ENCODE measurements at places on chromosomes 5 and 9. TPM values are rescaled to one million over a fixed set of nuclear protein-coding genes. Genes with fewer than 3 reads are reported as not detected.

MUSK gene
- polyA plus RNA-seq = not detected

- no peaks in the 10 kb centered on the region for H3K27me3 ChIP-seq
- H3K36me3 ChIP-seq = no peaks in the 10 kb centered on the region
- no peak overlapping the region for H3K27ac ChIP-seq
- peaks cover 35% of the 10 kb centered on the region for H3K4me1 ChIP-seq
Measured at GRCh38 chr5:54656261-54656728, 138.7 kb downstream of the SNX18 start.

DNA sequence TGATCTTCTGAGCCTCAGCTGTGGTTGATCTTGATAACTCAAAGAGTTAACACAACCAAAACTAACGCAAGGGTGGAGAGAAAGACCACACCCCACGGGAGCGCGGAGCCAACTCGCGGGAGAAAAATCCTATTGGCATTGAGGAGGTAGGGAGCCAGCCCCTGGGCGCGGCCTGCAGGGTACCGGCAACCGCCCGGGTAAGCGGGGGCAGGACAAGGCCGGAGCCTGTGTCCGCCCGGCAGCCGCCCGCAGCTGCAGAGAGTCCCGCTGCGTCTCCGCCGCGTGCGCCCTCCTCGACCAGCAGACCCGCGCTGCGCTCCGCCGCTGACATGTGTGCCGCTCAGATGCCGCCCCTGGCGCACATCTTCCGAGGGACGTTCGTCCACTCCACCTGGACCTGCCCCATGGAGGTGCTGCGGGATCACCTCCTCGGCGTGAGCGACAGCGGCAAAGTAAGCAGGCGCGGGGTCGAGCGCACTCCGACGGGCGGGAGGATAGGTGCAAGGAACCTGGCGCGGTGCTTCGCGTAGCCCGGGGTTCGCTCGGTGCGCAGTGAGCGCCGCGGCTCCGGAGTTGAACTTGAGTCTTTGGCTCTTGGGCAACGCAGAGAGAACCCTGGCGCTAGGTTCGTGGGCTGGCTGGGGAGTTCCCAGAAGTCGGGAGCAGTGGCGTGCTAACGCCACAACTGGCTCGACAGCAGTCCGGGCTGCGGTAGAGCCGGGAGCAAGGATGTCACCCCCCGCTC is at the start of gene GDA:
GDA (plus strand) TSS at position 210 of the 745 bp plus-strand sequence; CDS start at position 330, 120 bp downstream.
- no peak within 1 kb of the TSS for H3K27ac ChIP-seq
- H3K4me1 ChIP-seq = peaks cover 2% of the 10 kb centered on the region
- peaks cover 5% of the 10 kb centered on the region for H3K27me3 ChIP-seq
- no peak within 1 kb of the TSS for H3K4me3 ChIP-seq

DNA sequence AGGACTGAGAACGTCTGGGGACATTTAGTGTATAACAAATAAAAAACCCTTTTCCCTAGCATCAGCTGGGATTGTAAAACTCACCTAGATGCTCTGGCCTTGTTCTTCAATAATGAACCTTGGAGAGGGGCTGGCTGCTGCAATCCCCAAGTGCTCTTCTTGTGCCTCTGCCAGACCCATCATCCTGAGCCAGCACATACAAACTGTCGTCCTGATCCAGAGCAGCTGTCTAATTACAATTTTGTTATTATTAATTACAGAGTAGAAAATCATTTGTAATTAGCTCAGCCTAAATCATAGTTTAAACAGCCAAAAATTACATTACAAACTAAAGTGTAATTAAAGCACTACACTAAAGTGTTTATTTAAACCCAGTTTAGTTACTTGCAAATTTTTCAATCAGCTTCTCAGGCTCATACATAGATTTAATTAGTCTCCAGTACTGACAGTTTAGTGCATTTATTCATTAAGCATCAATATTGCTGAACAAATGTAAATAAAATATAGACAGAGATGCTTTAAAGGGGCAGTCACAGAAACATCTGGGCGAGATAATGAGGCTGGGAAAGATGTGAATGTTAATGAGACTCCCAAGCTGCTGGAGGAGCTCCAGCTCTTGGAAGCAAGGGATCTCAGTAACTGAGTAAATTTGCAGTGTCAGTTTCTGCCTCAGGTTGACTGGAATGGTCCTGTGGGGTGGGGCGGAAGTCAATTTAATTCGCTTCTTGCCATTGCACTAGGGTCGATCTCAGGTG is 632.3 kb upstream of the TLE4 start:
- no peak overlapping the region for H3K27ac ChIP-seq
- no peaks in the 10 kb centered on the region for H3K4me1 ChIP-seq

SHROOM1 gene
- polyA plus RNA-seq = not detected

SVEP1 gene
- 0.03 TPM for polyA plus RNA-seq

GRCh38 chr9:80649001-80649420 is 1040.3 kb downstream of the TLE1 start:
- no peak for DNase-seq
- no peaks in the 10 kb centered on the region for H3K4me1 ChIP-seq
- H3K27ac ChIP-seq = no peak overlapping the region
- no peak overlapping the region for H3K4me3 ChIP-seq
- no peaks in the 10 kb centered on the region for H3K36me3 ChIP-seq
